ENCODE measurements at places on chromosomes 1 and 21.

DNA sequence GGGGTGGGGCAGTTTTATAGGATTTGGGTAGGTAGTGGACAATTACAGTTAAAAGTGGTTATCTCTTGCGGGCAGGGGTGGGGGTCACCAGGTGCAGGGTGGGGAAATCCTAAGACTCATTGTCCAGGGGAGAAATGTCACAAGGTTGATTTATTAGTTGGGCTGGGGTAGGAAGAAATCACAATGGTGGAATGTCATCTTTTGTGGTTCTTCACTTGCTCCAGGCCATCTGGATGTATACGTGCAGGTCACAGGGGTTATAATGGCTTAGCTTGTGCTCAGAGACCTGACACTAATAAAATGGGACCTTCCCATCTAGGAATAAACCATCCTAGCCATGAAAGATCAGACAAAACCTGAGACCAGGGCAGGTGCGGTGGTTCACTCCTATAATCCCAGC is 11.5 kb downstream of the TEX46 start:
- DNase-seq, result no peak

DNA sequence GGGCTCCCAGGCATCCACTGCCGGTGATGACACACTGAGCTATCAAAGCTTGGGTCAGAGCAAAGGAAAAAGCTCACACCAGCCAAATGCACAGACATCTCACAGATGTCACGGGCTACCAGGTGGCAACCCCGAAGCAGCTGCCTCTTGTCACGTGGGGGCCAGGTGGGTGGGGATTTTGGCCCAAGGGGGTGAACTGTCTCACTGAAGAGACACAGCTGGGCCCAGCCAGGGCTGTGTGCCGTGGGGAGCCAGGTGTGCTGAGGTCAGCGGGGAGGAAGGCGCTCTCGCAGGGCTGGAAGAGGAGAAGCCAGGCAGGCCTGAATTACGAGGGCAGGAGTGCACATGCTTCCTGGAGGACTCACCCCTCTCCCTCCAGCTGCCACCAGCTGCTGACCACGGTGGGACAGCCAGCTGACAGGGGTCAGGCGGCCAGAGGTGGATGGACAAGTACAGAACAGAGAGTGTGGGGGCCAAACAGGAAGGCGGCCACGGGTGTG is 32.4 kb downstream of the KCNN3 start:
- no peak for DNase-seq

- DNase-seq, result no peak
Observed at GRCh38 chr1:94395231-94395630, 23.0 kb upstream of the ABCD3 start.

DNA sequence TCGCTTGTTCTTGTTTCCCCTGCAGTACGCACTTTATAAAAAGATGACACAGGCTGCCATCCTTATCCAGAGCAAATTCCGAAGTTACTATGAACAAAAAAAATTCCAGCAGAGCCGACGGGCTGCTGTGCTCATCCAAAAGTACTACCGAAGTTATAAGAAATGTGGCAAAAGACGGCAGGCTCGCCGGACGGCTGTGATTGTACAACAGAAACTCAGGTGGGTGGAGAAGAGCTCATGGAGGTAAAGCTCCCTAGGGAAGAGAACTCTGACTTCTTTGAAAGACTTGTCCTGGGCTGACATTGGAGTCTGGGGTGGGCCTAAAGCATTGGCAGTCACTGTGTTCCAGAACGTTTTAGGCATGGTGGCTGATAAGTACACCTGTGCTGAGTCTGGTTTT is 19.9 kb upstream of the VAMP3 start:
- no peak for DNase-seq

GRCh38 chr21:27953340-27954045 is 986.6 kb upstream of the ADAMTS5 start:
- DNase-seq, result no peak

GRCh38 chr1:39199593-39199992 is 4.9 kb upstream of the MACF1 start:
- no peak for DNase-seq

GRCh38 chr1:202661136-202661845 is 49.0 kb downstream of the SYT2 start:
- no peak for DNase-seq

GRCh38 chr1:3012456-3013291 is 8.6 kb upstream of the ACTRT2 start:
- DNase-seq, result peak; percentile 59

DNA sequence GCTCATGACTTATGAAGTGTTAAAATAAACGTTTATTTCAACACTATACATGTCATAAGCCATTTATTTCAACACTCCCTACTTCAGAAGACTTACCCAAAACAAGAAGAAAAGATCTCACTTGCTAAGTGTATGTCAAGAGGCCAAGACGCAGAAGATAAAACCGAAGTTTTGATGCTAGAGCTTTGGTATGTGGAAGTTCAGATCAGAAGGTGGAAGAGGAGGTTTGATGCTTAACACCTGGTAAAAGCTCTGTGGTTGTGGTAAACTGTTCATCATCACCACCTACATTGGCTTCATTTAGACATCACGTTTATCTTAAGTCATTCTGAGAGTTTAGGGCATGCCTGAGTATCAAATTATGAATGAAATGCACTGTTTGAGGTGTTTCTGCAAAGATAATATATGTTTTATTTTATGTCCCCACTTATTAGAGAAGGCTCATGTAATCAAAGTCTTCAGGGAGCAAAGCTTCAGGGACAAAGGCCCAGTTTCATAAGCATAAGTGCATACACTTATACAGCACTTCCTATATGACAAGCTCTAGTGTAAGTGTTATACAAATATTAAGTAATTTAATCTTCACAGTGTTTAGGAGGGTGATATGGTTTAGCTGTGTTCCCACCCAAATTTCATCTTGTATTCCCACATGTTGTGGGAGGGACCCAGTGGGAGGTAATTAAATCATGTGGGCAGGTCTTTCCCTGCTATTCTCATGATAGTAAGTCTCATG is 533.3 kb downstream of the PTBP2 start:
- DNase-seq, result no peak

- DNase-seq, result no peak
Observed at GRCh38 chr1:172255223-172255560, 165.3 kb upstream of the C1orf105 start.

DNA sequence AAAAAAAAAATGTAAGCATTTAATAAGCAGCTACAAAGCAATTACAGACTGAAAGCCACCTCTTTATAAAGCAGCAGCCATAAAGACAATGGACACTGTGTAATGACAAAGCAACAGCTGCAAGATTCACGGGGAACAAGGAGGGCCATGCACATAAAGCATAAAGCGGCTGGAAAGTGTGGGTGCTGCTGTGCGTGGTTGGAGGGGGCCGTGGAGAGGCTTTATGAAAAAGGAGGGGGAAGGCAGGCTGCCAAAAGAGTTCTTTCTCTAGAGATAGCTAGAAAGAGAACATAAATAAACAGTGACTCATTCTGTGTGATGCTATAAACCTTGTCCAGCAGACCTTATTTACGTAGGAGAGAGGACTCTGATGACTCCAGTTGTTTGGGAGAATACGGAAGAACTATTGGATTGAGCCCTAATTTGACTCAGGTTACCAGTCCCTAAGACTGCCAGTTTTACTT is 49.3 kb downstream of the ADAMTS1 start:
- no peak for DNase-seq

DNA sequence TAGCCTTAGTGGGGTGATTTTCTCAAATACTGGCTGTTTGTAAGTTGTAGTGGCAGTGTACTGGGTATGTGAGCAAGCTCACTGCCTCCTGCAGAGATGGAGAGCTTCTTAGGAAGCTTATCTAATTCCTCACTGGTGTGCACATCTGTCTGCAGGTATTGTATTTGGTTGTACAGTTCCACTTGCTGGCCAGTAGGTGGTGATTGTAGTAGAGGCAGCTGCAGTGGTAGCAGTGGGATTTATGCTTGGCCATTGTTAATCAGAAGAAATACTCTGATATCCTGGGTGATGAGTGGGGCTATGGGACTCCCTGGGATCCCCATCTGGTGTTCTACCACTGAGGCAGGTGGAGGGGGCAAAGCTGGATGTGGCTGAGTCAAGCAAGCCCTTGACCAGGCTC is 276.1 kb upstream of the SPAG17 start:
- DNase-seq, result no peak

DNA sequence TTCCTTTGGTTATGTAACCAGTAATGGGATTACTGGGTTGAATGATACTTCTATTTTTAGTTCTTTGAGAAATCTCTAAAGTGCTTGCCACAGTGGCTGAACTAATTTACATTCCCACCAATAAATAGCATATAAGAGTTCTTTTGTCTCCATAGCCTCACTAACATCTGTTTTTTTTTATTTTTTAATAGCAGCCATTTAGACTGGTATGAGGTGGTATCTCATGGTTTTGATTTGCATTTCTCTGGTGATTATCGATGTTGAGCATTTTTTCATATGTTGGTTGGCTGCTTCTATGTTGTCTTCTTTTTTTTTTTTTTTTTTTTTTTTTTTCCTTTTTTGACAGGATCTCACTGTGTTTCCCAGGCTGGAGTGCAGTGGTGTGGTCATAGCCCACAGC is 132.6 kb upstream of the L1TD1 start:
- DNase-seq, result no peak

DNA sequence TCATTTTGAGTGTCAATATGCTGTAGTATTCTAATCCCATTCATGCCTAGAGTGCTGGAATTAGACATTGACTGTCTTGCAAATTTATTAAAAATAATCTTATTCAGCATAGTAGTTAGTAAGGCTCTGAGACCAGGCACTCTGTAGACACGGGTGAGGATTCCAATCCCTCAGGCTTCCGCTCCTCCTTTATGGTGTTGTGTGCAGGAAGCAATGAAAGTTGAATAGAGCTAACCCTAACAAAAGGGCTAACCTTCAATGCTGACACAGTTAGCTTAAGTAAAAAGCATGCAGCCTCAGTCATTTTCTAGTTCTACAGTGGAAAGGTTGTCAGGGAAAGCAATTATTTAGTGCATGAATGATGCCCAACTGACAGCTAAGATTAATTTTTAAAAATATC is 199.6 kb upstream of the SGIP1 start:
- no peak for DNase-seq

DNA sequence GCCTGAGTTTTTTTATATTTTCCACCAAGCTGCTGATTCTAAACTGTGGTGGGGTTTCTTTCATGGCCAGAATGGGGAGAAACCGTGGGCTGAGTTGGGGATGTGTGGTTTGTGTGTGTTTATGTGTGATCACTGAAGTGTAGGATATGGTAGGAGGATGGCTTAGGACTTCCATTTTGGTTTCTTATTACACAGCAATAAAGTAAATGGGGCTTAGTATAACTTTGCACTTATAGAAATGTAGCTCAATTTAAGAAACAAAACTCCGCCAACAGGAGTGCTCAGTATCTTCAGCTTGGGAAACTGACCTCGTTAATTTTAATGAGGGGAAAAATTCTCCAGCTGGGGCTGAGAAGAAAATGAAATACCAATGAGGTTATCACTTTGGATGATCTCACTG is 77.8 kb downstream of the PBX1 start:
- no peak for DNase-seq

GRCh38 chr1:12342401-12343003 is 112.7 kb downstream of the VPS13D start:
- DNase-seq, result no peak

DNA sequence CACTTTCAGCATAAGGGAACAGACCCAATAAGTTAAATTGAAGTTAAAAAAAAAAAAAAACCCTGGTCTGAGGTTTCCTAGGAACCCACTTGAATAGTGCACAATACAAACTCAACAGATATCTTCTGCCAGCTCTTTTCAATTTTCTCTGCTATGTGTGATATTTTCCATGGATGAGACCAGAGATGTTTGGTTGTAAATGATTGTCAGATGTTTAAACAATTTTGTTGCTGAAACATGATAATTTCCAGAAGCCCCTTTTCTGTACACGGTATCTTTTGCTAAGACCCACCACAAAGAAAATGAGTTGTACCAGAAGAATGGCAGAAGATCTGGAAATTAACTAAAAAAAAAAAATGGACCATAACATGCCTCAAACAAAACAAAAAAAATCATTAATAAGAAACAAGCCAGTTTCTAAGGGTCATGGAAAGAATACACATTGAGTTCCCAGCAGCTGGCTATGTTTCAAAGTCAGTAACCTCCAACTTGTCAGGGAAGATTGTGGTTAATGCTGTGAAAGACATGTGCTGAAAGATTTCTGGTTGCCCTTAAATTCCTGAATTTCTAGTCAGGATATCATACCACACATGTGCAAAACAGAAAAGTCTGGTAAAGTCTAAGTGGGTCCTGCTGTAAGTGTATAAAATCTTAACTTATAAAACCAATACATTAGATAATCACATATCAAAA is 35.6 kb upstream of the MGST3 start:
- DNase-seq, result no peak

- no peak for DNase-seq
Observed at GRCh38 chr1:35369922-35370671, 101.6 kb downstream of the ZMYM4 start.

DNA sequence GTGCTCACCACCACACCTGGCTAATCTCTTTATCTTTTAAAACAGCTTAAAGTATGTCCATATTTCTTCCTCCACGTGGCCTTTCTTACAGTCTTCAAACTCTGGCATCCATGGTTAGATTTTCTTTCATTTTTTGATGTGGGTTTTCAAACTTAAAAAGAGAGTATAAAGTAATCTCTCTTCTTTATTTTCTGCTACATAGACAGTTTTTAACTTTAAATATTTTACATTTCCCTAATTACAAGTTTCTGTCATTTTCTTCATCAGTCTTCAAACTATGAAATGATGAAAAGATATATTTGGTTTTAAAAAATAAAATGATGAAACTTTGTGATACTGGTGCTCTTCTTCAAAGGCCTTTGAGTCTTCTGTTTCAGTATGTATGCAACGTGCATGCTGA is 143.5 kb upstream of the ESRRG start:
- no peak for DNase-seq

DNA sequence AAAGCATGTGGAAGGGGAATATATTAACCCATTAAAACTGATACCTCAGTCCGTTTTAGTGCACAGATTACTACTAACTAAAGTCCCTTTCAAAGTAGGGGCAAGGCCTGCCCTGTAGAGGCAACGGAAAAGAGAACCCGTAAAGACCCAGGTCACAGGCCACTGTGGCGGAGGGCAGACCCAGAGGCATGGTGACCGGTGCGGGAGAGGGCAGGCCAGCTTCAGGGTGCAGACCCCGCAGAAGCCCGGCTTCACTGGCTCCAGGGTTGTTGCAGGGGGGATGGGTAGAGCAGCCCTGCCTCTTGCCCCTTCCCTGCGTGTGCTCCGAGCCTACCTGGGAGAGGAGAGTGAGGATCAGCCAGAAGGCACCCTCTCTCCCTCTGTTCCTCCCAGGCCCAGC is 17.7 kb downstream of the CNTN2 start:
- DNase-seq, result no peak

GRCh38 chr21:41507521-41508414 is at the start of gene TMPRSS2:
TSS of gene TMPRSS2 (minus strand) at chr21:41508158. CDS start at chr21:41498133, 10,025 bp downstream.
- DNase-seq, result no peak

DNA sequence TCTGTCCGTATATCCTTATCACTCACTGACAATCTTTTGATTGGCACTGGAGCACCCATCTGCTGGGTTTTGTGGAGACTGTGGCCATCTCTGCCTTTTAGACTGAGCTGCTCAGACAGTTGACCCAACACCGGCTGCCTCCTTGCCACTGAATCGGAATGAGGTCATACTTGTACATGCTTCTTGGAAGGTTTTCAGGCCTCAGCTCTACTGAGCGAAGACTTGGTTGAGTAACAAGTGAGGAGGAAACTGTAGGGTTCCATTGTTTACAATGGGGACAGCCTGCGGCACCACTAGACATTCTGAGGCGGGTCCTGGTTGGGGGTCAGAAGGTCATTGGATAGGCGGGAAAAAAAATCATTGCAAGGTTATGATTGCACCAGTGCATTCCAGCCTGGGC is 320.3 kb downstream of the KIF26B start:
- no peak for DNase-seq

- peak; percentile 42 for DNase-seq
Observed at GRCh38 chr1:47507881-47508701, 70.2 kb downstream of the FOXD2 start.

All from activated CD8-positive, alpha-beta memory T cell treated with anti-CD3 and anti-CD28 coated beads, Interleukin-2, amount 50 U/mL, for 4 hours (primary cell).